ENCODE measurements at places on chromosomes 3 and 15.

GRCh38 chr15:78642331-78642730, 1.3 kb upstream of the CHRNB4 start:
- DNase-seq = no peak

DNA sequence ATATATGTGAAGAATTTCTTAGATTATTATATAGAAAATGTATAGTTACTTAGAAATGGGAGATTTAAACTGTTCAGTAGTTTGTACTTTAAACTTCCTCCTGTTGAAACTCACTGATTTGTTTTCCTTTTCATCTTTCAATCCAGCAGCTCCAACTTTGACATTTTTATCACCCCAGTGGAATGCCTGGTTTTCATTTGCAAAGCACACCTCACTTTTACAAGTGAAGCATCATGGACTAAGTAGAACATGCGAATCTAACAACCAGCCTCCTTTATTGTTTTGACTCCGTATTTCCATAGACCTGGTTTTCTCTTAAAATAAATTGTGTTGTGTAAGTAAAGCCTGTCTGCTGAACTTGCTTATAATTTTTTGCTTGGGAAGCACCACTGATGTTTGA, 97.8 kb upstream of the ROBO2 start:
- no peak for DNase-seq

- DNase-seq = no peak
These were observed 10.4 kb upstream of the TRIM59 start for GRCh38 chr3:160460033-160460432.

- no peak for DNase-seq
These were observed 213.9 kb upstream of the PFN2 start for GRCh38 chr3:150184426-150185071.

GRCh38 chr3:70476174-70476573, 163.7 kb upstream of the MDFIC2 start:
- DNase-seq = no peak

GRCh38 chr3:168511428-168512014, 415.8 kb upstream of the GOLIM4 start:
- DNase-seq = no peak

DNA sequence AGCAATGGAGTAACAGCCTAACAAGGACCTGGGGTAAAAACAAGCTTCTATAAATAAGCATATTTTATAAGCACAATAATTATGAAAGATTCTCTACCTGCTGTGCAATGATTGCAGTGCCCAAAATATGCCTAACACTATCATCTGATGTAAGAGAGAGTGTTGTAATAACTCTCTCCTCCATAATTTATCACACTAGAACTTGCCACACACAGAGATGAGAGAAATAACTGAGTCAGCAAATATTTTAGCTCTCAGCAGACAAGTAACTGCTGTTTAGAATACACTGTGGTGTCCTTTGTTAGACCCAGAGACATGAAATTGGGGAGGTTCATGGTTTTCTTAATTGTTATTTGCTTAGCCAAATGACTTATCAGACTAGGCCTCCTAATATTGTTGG, 105.3 kb upstream of the ACP3 start:
- DNase-seq = no peak

DNA sequence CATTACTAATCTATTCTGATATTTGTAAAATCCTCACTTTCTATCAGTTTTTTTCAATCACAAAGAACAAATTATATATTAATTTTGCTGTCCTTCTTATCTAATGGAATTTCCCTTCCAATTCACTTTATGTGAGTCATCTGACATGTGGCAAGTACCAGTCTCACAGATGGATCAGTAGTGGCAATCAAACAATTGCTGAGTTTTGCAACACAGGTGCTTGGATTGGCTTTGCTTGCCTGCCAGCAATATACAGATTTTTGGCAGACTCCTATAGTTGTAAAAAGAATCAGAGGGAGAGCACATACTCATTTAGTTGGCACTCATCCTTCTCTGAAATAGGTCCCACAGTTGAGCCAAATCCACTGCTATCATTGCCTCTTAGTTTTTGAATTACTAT, 83.7 kb downstream of the BCHE start:
- DNase-seq = no peak

- DNase-seq = no peak
These were observed 122.2 kb upstream of the DCBLD2 start for GRCh38 chr3:99023590-99024192.

- DNase-seq = no peak
These were observed 91.3 kb downstream of the PLXNA1 start for GRCh38 chr3:127073941-127074820.

DNA sequence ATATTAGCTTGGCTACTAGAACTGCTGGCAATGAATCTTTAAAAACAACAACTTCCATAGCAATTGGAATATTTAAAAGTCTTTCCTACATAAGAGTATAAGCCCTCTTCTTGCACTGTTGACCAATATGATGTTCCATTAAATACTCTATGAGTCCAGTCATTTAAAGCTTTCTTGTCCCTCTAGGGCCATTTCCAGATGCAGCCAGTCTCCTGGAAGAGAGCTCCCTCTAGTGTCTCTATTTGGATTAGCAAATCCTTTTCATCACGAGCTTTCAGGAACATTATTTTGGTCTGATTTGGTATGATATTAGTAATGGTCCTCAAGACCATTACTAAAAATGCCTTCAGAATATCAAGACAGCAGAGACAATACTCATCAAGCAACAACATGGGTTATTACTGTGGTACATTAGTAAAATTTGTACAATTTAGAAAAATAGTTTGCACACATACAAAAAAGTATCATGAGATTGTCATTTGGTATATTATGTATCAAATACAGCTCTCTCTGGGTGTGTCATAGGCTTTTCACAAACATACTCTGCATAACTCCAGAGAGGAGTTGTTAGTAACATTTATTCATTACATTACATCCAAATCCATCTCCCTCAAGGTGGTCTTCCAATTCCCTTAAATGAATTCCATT, 101.3 kb downstream of the DPH6 start:
- DNase-seq = no peak

DNA sequence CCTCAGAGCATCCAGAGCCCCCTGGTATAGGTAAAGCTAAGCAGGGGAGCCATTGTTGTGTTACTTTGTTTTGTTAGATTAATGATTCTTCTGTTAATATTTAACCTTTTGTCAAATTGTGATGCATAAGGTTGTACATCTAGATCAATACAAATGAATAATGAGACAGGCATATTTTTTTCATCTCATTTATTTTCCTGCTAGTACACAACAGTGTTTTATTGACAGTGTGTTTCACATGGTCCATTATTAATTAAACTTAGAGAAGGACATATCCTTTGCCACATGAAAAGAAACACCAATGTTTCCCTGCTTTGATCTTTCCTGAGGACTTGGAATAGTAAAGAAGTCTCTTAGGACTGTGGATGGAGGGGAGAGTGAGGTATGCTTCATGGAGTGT, 543.6 kb upstream of the CFAP20DC start:
- DNase-seq = no peak

GRCh38 chr3:152997526-152997925, 162.6 kb downstream of the P2RY1 start:
- DNase-seq = no peak

- DNase-seq = no peak
These were observed 93.7 kb upstream of the BOC start for GRCh38 chr3:113117511-113118234.

DNA sequence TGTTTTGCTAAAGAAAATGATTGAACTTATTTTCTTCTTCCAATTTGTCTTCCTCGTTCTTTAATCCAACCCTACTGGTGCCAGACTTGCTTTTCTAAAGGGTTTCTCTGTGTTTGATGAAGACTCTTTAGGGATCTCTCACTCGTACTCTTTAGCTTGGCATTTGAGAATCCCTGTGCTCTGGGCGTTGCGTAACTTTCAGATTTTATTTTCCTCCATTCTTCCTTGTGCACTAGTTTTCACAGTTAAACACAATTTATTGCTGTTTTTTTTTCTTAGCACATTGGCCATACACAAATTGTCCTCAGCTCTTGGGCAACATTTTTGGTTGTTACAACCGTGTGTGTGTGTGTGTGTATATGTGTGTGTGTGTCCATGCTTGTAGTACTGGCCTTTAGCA, 95.8 kb upstream of the ADAMTSL3 start:
- DNase-seq = no peak

GRCh38 chr3:123337948-123338619, 110.8 kb downstream of the ADCY5 start:
- no peak for DNase-seq

GRCh38 chr3:148494451-148494850, 203.3 kb upstream of the AGTR1 start:
- DNase-seq = no peak
